ENCODE measurements at places on chromosomes 12 and 14.

- no peak for DNase-seq
Measured at GRCh38 chr14:76205708-76206107, 54.0 kb downstream of the GPATCH2L start.

DNA sequence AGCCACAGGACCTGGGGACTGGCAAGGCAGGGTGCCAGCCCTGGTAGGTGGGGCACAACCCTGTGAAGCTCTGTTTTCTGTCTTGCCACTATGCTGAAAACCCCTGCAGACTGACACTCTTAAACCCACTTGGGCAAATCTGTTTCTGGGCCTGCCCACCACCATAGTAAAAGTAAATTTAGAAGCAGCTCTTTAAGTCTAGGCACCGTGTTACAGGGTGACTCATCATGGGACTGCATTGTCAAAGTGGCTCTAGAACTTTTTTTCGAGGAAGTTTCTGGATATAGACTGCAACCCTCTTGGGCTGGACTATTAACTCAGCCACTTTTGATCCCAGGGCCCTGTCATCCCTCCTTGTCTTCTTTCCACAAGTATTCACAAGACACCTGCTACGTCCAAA lies 7.7 kb downstream of the TUNAR start:
- DNase-seq = no peak

DNA sequence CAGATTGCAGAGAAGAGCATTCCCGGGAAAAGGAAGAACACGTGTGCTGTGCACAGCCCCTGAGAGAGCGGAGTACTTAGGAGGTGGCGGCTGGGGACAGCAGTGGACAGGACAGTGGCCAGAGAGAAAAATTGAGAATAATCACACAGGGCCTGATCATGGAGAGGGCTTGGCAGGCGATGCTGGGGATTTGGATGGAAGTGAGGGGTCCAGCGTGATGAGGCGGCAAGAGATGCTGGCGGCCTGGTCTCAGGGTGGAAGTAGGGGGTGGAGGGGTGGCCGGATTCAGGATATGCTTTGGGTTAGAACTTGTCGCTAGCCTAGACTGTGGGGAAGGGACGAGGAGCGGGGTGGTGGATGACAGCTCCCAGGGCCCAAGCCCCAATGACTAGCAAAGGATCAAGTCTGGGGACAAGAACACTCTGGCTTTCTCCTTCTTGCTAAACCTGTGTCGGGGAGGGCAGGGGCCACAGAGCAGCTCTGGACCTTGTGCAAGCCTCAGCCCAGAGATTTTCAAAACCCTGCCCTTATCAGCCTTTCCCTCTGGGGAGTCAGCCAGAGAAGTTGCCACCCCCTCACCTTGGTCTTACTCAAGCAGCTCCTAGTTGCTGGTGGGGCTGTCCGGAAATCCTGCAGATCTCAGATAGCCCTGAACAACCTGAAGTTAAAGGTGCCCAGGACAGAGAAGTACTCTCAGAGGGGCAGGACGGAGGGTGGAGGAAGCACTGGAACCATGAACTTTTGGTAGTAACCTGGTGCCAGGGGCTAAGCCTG lies 1.3 kb downstream of the HVCN1 start:
- DNase-seq = no peak

DNA sequence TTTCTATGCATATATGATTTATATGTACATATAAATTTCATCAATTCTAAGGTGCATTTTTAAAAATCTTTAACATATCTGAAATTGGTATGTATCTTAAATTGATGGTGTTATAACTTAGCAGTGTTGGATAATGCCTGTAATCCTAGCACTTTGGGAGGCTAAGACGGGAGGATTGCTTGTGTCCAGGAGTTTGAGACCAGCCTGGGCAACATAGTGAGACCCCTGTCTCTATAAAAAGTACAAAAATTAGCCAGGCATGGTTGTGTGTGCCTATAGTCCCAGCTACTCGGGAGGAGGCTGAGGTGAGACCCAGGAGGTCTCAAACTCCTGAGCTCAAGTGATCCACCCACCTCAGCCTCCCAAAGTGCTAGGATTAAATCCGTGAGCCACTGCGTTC lies 6.5 kb upstream of the GALNT6 start:
- DNase-seq = no peak

DNA sequence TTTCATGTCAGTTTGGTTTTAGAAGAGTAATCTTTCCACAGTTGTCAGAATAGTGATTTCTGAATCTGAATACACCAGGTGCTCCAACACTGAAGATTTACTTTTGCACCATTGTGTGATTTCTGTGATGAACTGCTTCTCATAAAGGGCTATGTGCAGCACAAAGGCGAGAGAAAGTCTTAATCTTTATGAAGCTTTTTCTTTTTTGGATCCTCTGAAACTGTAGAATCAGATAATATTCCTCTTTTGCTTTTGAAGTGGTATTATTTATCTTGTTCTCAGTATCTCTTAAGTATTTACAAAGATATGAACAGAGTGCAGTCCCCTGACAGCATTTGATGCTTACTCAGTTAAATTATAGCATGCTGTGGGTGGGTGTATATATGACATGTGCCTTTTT lies 207.8 kb downstream of the NAV3 start:
- no peak for DNase-seq

DNA sequence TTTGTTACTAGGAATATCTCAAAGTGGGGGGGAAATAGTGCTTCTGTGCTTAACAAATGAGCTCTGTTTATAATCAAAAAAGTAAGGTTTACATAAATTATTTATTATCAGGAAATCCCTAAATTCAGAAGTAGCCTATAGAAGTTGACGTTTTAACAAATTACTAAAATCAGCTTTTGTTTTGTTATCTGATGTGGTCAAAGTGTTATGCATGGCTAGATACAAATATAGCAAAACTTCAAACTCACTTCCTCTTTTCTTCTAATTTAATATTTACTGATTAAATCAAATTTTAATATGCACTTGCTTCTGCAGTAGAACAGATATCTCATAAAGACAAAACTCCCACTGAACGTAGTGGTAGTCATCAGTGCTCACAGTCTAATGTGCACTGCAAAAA lies 47.5 kb downstream of the GARIN6 start:
- DNase-seq = no peak

GRCh38 chr12:124388038-124388671 lies 93.3 kb downstream of the RFLNA start:
- DNase-seq = no peak

Data from stimulated activated CD8-positive, alpha-beta memory T cell treated with anti-CD3 and anti-CD28 coated beads, Interleukin-15, amount 100 ng/mL, for 1 hour (primary cell).